ENCODE measurements at places on chromosomes 2 and 18.

DNA sequence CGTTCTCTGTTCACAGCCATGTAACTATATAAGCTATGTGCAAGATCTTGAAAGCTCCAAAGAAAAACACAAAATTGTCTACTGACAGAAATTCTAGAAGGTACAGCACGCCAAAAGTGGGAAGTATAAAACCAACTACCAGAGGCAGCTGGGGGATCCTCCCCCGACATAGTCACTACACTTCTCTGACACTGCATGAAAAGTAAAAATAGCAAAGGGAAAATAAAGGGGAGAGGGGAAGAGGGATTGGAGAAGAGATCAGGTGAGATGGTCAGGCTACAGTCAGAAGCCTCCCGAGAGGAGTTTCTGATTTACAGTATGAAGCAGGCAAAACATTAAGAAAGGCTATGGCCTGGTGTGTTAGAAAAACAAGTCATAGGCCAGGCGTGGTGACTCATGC lies 39.8 kb upstream of the PCBP1 start:
- no peak for DNase-seq

DNA sequence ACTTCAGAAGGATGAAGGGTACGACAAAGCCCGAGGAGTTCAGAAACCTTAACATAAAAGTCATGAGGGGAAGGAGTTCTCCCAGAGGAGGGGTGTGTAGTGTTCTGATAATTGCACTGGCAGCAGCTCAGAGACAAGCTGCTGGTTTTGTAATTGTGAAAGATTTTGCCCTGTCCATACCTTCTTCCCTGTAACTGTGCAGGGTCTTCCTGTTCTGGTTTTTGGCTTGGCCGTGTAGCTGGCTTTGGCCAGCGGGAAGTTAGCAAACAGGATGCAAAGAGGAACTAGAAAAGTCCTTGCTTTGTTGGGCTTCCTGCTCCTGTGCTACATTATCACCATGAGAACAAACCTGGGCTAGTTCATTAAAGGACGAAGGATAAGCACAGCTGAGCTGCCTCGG lies 160.8 kb downstream of the LPIN1 start:
- peak; percentile 43 for DNase-seq

GRCh38 chr2:178365116-178365515 lies 85.9 kb downstream of the PRKRA start:
- DNase-seq, result no peak

DNA sequence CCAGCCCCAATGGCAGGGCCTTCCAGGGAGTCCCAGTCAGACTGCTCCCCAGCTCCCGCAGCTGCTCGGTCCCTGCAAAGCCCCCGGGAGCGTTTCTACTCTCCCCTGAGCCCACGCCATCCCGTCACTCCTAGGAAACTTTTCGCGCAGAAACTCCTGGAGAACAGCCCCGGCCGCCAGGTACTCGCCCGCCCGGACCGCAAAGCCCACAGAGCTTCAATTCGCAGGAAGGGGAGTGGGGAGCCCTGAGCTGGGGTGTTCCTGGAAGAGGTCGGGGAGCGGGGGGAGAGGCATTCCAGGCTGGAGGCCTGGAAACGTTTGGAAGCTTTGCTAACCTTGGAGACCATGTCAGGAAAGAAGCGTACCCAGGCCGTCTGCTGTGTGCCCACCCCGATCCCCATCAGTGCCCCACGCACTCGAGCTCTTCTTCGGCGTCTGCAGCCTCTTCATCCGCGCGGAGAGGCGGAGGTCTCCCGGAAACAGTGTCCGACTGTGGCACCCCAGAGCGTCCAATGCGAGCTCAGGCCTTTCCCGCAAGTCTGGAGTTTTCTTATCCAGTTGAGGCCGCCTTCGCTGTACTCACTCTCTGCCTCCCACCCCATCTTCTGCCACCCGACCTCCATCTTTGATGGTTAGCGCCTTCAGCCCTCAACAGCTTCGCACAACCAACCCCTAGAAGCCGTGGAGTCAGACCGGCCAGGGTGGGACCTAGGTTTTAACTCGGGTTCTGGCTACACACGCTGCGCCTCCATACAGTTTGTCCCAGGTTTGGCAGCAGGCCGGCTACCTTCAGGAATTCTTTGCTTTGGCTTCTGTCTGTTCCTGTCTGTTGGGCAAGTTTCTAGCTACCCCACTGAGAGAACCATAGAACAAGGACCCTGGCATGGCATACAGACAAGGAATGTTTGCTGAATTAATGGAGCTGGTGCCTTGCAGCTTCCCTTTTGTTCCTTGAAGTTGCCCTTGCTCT lies 3.7 kb downstream of the PCGF1 start:
- no peak for DNase-seq

DNA sequence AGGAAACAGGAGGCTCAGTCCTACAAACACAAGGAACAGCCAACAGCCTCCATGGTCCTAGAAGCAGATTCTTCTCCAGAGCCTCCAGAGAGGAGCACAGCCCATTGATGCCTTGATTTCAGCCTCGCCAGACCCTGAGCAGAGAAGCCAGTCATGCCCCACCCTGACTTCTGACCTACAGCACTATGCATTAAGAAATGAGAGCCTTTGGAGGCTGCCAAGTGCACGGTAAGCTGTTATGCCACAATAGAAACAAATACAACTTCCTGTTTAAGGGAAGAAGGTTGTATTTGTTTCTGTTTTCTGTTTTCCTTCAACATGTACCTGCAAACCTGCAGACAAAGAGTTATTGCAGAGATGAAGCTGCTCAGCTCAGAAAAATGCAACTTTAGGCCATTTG lies 181.3 kb upstream of the AGAP1 start:
- no peak for DNase-seq

GRCh38 chr2:27085062-27085672 lies 1.4 kb upstream of the KHK start:
- no peak for DNase-seq
